ENCODE measurements at places on chromosomes 11 and 22.

DNA sequence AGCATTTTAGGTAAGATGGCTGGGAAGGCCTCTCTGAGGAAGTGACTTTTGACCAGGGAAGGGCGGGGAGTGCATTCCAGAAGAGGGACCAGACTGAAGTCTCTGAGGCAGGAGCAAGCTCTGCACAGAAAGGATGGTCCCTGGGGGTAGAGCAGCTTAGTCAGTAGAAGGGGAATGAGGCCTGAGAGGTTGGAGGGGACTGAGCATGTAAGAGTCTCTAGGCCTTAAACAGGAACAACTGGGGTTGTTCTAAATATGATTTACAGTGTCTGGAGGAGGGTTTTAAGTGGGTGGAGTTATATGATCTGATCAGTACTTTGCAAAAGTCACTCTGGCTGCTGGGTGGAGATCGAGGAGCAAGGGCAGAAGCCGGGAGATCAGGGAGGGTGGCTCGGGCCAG lies 31.7 kb upstream of the TEF start:
- no peak for DNase-seq

- no peak for DNase-seq
Observed at GRCh38 chr22:48702573-48703264, 1125.0 kb downstream of the BRD1 start.

GRCh38 chr11:1934335-1935155 lies 12.6 kb upstream of the MRPL23 start:
- DNase-seq, result no peak

DNA sequence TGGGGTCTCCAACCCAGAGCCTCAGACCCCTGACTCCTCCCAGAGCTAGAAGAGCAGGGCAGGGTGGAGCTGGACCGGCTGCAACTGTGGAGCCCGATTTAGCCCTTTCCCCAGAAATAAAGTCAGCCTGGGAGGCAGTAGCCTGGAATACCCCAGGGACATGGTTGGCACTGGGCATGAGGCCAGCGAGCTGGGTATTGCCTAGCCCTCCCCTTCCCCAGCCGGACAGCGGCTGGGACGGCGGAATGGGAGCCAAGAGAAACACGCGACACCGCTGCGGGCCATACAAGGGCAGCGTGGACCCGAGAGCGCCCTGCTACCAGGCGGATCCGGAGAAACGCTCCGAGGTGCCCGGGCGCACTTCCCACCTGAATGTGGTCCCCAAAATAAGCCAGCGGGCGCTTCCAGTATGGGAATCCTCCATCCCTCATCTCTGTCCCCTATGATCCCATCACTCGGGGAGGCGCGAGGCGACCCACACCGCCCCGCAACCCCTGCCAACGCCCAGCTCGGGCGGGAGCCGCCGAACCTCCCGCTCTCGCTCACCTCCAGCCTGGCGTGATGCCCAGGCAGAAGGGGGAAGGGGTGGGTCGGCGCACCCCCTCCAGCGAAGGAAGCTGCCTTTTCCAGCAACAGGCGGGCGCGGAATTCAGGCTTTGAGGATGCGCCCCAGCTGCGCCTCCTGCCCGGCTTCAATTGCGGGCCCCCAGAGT lies 758 bp downstream of the MCAM start:
- DNase-seq, result peak; percentile 39

DNA sequence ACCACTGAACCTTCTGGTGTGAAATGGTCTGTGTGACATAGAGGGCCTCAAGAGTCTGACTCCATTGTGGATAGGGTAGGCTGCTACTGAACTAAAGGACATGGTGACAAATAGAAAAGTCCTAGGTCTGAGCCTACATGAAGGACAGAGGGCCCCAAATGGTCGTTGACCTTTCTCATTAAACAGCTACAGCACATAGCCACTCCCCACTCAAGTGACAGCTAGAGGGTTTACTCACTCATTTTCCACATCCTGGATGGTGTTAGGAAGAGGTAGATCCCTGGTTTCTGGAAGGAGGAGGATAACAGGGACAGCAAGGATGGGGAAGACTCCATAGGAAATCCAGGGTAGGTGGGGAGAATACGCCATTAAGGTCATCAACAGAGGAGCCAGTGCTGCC lies 63.3 kb downstream of the SLC22A24 start:
- DNase-seq, result no peak

- peak; percentile 9 for DNase-seq
Observed at GRCh38 chr11:45537614-45538013, 127.8 kb downstream of the CHST1 start.

DNA sequence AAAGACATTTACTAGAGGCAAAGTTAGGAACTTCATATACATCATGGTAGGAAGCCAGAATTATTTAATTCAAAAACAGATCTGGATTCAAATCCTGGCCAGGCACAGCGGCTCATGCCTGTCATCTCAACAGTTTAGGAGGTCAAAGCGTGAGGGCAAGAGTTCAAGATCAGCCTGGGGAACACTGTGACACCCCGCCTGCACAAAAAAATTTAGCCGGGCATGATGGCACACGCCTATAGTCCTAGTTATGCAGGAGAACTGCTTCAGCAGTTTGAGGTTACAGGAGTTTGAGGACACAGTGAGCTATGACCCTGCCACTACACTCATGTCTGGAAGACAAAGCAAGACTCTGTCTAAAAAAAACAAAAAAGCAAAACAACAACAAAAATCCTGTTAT lies 8.9 kb downstream of the MRTFA start:
- peak; percentile 59 for DNase-seq

DNA sequence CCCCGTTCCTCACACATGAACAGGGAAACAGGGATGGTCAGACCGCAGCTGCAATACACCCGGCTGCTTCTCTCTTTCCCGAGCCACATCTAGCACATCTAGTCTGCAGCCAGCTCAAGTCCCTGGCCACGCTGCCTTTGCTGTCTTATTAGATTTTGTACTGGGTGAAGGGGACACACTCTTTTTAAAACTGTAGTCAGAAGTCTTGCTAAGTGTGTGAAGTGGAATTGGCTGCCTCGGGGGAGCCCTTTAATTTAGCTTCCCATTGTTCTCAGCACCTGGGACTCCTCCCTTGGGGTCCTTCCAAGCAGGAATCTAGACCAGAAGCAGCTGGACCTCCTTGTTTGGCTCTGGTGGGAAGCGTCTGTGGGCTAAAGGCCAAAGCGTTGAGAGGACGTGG lies 420.0 kb downstream of the CTTN start:
- DNase-seq, result no peak

- DNase-seq, result no peak
Observed at GRCh38 chr11:73317373-73317772, 9.3 kb downstream of the ARHGEF17 start.

- no peak for DNase-seq
Observed at GRCh38 chr11:111225881-111226280, 19.6 kb upstream of the POU2AF2 start.

DNA sequence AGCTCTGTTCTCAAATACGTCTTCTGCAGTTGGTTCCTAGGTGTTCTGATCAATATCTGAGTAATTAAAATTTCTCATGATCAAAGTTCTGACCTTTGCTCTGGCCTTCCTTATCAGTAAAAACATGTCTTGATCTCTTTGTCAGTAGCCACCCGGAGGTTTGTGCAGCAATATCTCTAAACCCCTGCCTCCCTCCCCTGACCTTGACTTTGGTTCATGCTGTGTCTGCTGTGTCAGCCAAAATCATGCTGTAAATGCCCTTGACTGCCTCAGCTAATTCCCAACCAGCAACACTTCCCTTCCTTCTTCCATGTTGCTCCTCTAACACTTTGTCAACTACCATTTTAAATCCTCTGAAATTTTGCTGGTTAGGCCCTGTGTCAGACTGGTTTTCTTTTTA lies 424.7 kb downstream of the FAM181B start:
- DNase-seq, result no peak

- peak; percentile 61 for DNase-seq
Observed at GRCh38 chr11:58592760-58593472, 14.1 kb downstream of the ZFP91 start.

DNA sequence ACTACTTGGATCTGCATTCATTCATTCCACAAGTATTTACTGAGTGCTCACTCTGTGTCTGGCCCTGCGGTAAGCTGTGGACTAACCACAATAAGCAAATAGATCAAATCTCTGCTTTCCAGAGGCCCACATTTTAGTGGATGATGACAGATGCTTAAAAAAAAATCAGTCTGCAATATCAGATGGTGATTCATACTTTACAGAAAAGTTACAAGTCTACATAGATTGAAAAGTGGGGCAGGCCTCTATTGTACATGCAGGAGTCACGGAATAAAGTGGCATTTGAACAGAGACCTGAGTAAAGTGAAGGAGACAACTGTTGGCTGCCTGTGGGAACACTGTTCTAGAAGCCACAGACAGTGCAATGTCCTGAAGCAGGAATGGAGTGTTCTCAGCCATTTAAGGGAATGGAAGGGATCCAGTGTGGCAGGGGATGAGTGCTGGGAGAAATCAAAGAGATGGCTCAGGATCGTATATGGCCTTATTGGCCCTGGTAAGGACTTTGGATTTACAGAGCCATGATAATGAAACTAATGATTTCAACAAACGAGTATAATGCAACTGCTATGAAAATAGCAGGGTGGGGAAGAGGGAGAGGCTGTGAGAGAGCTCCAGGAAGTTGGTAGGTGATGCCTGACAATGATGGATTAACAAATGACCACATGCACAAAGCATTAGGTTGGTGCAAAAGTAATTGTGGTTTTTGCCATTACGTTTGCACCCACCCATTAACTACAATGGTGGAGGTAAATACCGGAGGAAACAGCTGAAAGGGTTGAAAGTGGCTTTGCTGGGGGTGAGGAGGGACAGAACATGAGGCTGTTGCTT lies 31.1 kb downstream of the TMEM45B start:
- DNase-seq, result peak; percentile 94

DNA sequence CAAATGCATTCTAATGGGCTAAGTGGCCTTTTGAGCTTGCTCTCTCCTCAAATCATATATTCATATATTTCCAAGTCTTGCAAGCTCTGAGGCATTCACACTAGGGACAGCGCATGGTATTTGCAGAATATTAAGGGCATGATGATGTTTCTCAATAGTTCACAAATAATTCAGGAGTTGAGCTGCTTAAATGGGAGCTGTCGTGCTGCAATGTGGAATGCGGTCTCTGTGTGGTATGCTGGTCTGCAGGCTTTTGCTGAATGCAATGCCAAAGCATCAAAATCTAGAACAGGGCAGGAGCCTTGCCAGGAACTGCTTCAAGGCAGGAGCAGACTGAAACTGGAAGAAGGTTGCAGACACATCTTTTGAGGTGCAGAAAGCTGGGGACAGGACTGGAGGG lies 1060.0 kb downstream of the TBC1D22A start:
- no peak for DNase-seq

Data from epithelial cell of esophagus (primary cell).